Activated CD4-positive, CD25-positive, alpha-beta regulatory T cell (primary cell): ENCODE measurements at places on chromosomes 5 and 9.

- no peak for DNase-seq
Measured at GRCh38 chr9:8822667-8823025, 1023.1 kb upstream of the DMAC1 start.

DNA sequence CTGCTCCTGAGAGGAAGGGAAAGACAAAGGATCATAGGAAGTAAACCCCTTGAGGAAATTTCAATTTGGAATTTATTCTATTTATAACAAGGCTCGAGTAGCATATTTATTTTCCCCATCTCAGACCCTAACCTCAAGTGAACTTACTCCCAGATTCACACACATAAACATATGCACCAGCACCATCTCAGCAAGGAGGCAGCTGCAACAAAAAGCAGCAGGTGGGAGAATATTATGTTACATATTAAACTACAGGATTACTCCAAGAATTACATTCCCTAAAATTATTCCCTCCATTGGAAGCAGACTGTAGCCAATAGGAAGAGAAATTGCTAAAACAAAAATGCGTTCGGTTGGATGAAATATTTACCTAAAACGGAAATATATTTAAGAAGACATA is 108.4 kb upstream of the PRSS3 start:
- DNase-seq: no peak

DNA sequence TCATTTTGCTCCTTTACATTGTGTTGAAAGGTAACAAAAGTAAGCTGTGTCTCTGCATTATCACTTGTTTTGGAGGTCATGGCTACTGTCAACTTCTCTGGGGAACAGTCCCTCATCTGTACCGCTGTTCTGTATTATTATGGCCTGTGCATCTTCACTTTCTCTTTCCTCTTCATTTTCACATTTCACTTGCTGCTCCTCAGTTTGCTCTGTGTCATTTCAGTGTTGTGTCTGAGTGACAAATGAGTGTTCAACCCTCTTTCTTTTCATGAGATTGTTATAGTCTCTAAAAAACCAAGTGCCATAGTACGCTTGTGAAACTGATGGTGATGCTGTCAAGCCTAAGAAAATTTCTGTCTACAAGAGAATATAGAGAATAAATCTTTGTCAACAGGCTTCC is 122.0 kb upstream of the FER start:
- DNase-seq: no peak

GRCh38 chr5:9927521-9927997 is 297.4 kb upstream of the TAS2R1 start:
- no peak for DNase-seq

DNA sequence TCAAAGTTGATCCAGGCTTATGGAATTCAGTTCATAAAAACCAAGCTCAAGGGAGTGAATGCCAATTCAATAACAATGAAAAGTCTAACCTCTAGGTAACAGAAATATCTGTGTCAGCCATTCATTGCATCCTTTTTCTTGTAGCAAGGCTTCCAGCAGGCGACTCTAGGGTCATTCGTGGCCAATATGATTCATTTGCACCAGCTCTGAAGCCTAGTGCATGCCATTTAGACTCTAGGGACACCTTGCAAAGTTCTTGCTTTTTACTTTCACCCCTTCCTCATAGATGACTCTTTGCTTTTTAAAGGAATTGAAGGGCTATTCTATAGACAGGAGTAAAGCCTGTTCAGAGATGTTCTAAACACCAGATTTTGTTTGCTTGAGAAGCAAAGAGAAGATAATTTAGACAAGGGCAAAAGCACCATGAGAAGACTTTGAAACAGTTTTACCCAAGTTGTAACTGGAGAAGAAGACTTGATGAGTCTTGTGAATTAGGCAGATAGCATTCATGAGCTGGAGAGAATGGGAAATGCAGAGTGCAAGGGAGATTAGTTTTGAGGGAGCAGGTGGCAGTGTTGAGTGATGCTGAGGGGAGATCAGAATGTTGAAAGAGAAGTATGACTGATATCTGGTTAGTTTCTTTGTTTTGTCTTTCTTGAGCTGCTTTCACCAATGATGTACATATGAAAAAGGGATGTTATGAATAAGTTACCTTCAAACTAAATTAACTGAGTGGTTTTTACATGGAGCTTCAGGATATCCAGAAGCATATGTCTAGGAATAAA is 94.5 kb downstream of the F2RL2 start:
- DNase-seq: no peak

- DNase-seq: no peak
Measured at GRCh38 chr5:125551246-125551645, 804.8 kb upstream of the ZNF608 start.

DNA sequence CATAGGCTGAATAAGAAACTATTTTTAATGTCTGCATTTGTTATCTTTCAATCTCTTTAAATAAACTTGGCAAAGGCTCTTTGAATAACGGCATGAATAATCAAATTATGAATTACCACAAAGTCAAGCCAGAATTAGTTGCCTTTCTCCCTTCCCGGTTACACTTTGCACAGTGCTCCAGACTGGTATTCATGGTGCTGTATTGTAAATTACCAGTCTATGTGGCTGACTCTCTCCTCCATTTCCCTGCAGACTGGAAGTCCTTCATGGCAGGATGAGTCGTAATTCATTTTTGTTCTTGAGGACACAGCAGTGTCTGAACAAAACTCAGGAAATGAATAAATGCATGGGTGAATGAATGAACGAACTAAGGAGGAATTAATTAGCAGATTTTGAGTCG is 142.9 kb downstream of the GNA14 start:
- no peak for DNase-seq

- no peak for DNase-seq
Measured at GRCh38 chr5:174329738-174330137, 284.2 kb downstream of the NSG2 start.

GRCh38 chr5:127957183-127957582 is 126.4 kb upstream of the SLC12A2 start:
- DNase-seq: no peak

DNA sequence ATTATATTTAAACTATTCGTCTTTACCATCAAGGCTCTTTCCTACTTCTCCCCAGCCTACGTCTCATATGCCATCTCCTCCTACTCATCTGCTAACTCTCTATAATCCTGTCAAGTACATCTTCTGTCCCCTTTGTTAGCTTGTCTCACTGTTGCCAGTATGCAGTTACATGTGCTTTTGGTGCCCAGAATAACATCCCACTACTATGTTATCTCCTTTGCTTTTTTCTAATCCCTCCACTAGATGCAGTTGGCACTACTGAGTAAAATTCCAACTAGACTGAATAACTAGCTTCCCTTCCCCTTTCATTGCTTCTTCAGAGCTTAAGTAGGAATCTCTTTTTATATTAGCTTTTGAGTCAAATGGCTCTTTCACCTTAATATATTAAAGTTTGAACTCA is 3.0 kb upstream of the ARRDC3 start:
- no peak for DNase-seq

GRCh38 chr5:163759000-163759704 is 253.7 kb downstream of the MAT2B start:
- no peak for DNase-seq
